ENCODE measurements at places on chromosomes 11 and 22.

- no peak for DNase-seq
These were observed 70.2 kb downstream of the DBX1 start for GRCh38 chr11:20089796-20090653.

- DNase-seq: no peak
These were observed 34.1 kb upstream of the GLYATL1 start for GRCh38 chr11:58905011-58905720.

DNA sequence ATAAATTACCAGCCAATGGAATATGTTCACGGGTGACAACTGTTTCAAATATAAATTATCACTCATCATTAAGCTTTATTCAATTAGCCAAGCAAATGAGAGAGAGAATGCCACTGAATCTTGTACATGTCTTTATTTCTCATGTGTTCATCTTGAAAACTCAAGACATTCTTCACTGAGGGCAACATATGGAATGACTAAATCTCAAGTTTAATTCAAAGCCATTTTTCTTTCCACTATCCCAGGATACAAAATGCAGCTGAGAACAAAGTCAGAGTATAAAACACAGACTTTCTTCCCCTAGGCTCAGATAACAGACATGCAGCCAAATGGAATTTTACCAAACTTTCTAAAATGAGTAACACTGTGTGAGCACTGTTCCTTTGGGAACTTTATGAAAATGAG lies 12.1 kb upstream of the BBOX1 start:
- no peak for DNase-seq

GRCh38 chr11:69889400-69890318 lies 70.4 kb upstream of the FGF3 start:
- no peak for DNase-seq

DNA sequence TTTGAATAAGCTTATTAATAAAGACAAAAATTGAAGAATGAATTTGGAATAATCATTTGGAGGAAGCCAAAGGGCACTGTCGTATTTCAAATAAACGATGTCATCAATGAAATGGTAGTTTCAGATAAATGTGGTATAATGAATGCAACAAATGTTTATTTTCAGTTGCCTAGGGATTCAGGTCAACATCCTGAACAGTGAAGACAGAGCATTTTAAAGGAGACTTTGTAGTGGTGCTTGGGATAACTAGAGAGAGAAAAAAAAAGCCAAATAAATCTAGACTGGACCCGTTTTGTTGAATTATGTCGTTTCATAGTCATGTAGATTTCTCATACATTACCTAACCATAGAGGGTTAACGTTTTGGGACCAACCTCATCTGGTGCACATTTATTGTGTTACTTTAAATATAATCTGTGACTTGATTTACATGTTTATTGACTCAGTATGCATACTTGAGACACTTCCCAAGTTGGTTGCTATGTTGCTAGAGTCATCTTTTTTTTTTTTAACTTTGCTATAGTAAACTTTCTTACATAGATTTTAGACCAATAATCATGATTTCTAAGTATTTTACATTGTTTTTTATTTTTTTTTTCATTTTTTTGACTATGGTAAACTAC lies 111.1 kb downstream of the NCAM1 start:
- DNase-seq: no peak

- DNase-seq: no peak
These were observed 48.4 kb upstream of the KCNQ1OT1 start for GRCh38 chr11:2748061-2748813.

DNA sequence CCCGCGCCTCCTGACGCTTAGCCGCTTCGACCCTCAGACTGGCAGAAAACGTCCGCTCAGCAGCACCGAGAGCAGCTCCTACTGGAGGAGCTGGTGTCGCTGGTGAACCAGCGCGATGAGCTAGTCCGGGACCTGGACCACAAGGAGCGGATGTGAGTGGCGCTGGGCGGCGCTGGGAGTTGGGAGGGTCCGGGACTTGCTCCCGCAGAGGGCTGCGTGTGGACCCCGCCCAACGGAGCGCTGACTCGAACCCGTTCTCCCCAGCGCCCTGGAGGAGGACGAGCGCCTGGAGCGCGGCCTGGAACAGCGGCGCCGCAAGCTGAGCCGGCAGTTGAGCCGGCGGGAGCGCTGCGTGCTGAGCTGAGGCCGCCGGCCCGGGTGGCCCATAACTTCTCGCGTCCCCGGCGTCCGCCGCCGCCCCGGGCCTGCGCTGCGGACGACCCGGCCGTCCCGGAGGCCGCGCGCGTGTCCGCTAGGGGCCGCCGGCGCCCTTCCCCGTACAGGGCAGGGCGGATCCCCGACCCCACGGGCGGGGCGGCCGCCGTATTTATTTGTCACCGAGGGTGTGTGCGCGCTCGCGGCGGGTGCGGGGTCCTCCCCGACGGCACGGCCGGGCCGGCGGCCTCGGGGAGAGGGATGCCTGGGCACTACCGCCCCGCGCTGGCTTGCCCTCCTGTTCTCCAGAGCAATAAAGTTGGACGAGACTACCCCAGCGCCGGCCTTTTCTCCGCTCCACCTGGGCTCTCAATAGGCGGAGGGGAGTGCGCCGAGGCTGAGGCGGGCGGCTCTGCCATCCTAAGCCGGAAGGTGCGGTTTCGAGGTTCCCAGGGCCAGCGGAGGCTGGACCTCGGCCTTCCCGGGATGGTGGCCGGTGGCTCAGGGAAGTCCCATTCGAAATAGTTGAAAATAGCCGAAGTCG lies 3.4 kb downstream of the KCNK7 start:
- DNase-seq: no peak

GRCh38 chr11:6557761-6558674 lies 45.4 kb downstream of the RRP8 start:
- DNase-seq: no peak
